ENCODE measurements at places on chromosomes 5 and 9. TPM values are rescaled to one million over a fixed set of nuclear protein-coding genes. Genes with fewer than 3 reads are reported as not detected.

DNA sequence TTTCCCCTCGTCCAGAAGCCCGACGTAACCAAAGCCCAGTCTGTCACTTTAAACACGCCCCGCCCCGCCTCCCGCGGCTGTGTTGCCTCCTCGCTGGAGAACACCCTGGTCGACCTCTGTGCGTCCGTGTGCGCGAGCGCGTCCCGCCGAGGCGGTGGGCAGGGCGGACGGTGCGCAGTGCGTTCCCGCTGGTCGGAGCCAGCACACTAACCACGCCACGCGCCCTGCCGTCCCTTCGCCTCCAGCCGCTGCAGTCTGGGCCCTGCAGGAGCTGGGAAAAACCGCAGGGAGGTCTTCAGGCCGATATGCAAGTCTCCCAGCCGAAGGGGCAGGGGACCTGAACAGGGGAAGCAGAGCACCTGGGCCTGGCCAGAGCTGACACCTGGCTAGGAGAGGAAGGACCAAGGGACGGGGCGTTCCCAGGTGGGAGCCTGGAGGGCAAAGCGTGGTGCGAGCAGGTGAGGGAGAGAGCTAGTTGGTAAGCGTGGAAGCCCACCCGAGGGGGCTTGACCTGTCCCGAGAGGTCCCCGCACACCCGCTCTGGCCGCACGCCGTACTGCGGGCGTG is 1.3 kb upstream of the PHPT1 start:
- DNase-seq: no peak

PRSS3 gene
- total RNA-seq: 26.8 TPM

DNA sequence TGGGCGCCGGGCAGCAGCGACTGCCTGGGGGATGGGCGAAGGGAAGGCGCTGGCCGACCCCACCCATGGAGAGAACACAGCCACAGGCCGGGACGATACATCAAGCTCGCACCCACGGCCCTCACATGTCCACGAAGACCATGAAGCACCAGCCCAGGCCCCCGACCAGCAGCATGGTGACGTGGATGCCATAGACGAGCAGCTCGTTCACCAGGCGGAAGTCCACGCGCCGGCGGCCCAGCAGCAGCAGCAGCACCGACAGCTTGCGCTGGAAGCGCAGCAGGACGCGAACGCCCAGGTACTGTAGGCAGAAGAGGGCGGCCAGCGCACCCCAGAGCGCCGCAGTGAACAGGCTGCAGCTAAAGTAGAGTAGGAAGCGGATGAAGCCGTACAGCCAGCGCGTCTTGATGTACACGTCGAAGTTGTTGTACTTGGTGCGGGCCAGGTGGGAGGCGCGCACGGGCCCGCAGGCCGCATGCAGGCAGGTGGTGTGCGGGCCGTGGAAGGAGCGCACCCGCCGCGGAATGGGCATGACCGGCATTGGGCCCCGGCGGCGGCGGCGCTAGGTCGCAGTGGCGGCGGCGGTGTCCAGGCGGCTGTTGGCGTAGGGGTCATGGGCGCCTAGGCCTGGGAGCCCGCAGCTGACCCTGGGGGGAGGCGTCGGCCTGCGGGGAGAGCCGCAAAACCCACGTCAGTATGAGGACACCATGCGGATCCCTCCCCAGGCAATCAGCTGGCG is 2.1 kb downstream of the TMEM250 start:
- no peak for DNase-seq

- DNase-seq: no peak
These were observed 39.2 kb upstream of the NEK6 start for GRCh38 chr9:124218438-124218982.

GRCh38 chr9:86064220-86064619 is 35.1 kb downstream of the GOLM1 start:
- no peak for DNase-seq

- no peak for DNase-seq
These were observed 56.6 kb downstream of the TSPAN17 start for GRCh38 chr5:176703857-176704256.

RAI14 gene
- total RNA-seq: 250 TPM

GRCh38 chr9:14704281-14704680 is 11.0 kb upstream of the ZDHHC21 start:
- no peak for DNase-seq

Measured in glomerular endothelial cell (primary cell).